ENCODE measurements at places on chromosomes 3 and 15.
A peak's percentile ranks its signal among the peaks of the same experiment; 100 is the strongest.

GRCh38 chr3:21487520-21487919, 263.5 kb downstream of the ZNF385D start:
- DNase-seq, result no peak

- DNase-seq, result no peak
Measured at GRCh38 chr15:27396996-27397395, 426.0 kb downstream of the GABRG3 start.

DNA sequence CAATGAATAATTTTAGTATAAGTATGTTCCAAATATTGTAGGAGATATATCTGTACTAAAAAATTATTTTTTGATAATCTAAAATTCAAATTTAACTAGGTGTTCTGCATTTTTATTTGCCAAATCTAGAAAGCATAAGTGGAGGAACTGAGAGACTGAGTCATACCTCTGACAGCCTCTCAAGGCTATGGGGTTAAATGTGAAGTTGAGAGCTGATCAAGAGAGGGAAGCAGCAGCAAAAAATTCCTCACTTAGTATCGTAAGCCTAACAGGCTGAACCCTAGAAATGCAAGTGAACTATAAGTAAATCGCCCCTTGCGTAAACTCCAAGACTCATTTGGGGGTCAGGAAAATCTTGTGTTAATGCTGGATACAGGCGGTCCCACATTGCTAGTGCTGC, 12.8 kb upstream of the TOPAZ1 start:
- DNase-seq, result no peak

DNA sequence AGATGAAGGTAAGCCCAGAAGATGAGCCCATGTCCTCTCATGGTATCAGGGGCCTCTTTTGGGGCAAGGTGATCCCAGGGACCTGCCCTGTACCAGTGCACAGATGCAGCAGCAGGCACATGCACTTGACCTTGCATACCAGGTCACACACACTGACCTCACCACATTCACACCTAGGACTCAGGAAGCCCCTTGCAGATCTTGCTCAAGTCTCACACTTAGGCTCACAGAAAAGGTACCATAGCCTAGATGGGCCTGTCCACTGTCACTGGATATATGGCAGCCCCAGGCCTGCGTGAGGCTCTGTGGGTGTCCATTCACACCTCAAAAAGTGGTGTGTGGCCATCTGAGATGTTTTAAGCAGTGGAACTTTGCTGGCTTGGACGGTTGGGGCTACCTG, 58.7 kb downstream of the CACNA2D2 start:
- no peak for DNase-seq

DNA sequence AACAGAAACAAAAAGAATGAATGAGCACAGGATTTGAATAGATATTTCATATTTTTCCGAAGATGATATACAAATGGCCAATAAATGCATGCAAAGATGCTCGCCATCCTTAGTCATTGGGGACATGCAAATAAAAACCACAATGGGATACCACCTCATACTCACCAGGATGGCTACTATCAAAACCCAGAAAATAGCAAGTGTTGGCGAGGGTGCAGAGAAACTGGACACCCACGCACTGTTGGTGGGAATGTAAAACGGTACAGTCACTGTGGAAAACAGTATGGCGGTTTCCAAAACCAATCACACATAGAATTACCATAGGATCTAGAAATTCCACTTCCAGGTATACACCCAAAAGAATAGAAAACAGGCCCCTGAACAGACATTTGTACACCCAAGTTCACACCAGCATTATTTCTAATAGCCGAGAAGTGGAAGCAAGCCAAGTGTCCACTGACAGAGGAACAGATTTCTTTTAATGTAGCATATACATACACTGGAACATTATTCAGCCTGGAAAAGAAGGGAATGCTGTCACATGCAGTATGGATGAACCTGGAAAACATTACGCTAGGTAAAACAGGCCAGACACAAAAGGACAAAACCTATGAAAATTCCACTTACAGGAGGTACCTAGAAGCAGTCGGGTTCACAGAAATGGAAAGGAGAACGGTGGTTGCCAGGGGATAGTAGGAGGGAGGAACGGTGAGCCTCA, 3.6 kb downstream of the RNF168 start:
- peak; percentile 58 for DNase-seq

DNA sequence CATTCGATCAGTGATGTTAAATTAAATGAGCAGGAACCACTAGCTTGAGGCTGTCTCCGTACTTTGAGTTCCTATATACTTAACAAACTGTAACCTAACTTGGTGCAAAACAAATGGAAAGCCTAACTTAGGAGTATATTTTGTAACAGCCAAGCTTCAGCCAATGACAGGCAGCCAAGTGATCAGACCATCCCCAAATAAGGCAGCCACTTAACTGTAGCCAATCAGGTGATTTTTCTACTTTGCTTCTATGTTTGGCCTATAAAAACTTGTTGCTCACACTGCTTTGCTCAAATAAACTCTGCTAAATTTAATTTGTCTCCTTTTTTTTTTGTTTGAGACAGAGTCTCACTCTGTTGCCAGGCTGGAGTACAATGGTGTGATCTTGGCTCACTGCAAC, 19.3 kb upstream of the ZNF770 start:
- no peak for DNase-seq

GRCh38 chr3:123595396-123596180, 10.7 kb upstream of the HACD2 start:
- DNase-seq, result no peak

DNA sequence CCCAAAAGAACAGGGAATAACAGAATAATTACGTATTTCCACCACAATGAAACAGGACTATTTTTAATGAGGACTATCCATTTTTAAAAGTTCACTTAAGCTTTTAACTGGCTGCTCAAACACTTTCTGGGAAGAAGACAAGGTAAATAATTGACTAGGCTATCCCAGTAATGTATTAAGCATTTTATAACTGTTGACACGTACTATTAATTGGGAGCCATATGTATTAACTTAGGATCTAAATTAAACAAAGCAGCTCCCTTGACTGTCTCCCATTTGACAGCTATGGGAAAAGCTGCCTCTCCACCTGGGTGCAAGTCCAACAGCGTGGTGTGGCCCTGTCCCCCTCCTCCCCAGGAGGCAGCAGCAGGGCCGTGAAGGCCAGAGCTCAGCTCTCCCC, 36.1 kb downstream of the MYO5C start:
- DNase-seq, result no peak

GRCh38 chr3:126916546-126916945, 66.4 kb upstream of the PLXNA1 start:
- DNase-seq, result no peak

GRCh38 chr3:35216501-35217266, 422.6 kb upstream of the ARPP21 start:
- DNase-seq, result no peak

DNA sequence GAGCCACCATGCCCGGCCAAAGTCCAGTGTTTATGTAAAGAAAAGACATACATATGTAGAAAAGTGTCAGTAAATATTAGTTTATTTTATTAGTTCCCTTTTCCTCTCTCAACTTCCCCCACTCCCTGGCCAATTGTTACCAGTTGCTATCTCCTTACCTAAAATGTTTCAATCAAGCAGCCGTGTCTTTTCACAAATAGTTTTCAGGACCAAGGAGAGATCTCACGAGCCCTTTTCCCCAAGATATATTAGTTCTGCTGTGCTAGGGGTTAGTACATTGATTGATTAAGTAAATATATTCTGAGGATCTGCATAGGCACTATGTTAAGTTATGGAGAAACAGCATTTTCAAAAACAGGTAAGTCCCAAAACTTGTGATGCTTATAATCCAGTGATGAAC, 87.4 kb downstream of the ZIC4 start:
- no peak for DNase-seq

GRCh38 chr3:166759736-166760513, 620.2 kb downstream of the ZBBX start:
- DNase-seq, result no peak

DNA sequence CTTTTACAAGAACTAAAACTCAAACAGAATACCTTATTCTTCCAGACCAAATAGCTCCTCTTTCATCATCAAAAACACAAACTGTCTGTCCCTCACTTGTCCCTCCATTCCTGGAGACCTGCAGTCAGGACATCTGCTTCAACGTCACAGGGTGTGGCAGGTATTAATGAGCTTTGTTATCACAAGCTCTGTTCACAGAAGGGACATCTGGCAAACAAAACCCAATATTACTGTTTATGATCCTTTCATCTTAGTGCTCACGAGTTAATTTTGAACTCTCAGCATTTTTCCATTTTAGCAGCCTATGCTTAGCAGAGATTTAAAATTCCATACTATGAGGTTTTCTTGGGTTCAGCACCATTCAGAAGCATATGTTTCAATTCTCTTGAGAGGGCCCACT, 32.9 kb downstream of the AP3S2 start:
- no peak for DNase-seq

- no peak for DNase-seq
Measured at GRCh38 chr3:150583028-150583427, 20.1 kb upstream of the SELENOT start.

GRCh38 chr3:156617781-156618180, 56.6 kb upstream of the TIPARP start:
- no peak for DNase-seq

- peak; percentile 76 for DNase-seq
Measured at GRCh38 chr15:84734794-84735479, 13.5 kb upstream of the ZNF592 start.
